GM10248 (cell line): ENCODE measurements at places on chromosomes 1 and 21.

- no peak for DNase-seq
Observed at GRCh38 chr1:39689214-39689613, 2.0 kb downstream of the HPCAL4 start.

DNA sequence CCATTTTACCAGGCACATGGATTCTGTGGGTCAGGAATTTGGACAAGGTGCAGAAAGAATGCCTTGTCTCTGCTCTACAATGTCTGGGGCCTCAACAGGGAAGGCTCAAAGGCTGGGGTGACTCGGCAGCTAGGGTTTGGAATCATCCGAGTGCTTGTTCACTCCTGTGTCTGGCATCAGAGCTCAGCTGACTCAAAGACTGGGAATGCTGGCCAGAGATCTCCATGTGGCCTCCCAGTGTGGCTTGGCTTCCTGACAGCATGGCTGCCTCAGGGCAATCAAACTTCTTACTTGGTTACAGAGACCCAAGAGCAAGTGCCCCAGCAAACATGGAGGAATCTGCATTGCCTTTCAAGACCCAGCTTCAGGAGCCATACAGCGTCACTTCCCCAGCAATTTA lies 110.5 kb downstream of the TOMM20 start:
- no peak for DNase-seq

- DNase-seq, result peak; percentile 48
Observed at GRCh38 chr1:243596431-243597062, 253.5 kb downstream of the AKT3 start.

DNA sequence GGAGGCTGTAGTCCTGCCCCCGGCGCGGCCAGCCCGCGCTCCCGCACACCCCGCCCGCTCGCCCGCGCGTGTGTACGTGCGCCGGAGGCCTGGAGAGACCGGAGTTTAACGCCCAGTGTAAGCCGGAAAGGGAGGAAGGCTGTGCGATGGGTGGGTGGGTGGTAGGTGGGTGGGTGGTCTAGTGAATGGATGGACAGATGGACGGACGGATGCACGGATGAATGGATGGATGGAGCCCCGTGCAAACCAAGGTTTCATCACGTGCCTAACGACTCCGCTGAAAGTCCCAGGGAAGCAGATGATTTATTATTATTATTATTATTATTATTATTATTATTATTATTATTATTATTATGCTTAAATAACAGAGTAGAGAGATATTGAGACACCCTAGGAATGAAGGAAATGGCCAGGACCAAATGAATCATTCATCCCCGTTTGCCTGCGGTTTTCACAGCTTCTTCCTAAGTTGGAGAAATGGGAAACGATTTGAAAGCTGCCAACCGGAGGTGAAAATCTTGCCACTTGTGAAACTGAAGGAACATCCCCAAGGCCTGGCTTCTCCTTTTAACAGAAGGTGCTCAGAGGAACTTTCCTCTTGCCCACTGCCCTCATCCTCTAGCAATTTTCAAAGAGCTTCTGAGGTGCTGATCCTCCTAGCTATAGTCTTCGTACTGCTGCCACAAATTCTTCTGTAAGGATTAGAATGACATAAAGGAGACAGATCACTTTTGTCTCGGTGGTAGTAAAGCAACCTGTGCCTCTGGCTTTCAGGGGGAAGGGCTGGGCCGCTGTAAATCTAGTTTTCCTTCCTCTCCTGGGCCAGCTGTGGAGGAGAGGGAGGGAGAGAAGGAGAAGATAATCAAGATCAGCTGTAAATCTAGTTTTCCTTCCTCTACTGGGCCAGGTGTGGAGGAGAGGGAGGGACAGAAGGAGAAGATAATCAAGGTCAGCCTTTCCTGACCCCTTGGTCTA lies 648 bp upstream of the RGS7 start:
- DNase-seq, result no peak

- no peak for DNase-seq
Observed at GRCh38 chr1:4638345-4638729, 16.1 kb upstream of the AJAP1 start.

DNA sequence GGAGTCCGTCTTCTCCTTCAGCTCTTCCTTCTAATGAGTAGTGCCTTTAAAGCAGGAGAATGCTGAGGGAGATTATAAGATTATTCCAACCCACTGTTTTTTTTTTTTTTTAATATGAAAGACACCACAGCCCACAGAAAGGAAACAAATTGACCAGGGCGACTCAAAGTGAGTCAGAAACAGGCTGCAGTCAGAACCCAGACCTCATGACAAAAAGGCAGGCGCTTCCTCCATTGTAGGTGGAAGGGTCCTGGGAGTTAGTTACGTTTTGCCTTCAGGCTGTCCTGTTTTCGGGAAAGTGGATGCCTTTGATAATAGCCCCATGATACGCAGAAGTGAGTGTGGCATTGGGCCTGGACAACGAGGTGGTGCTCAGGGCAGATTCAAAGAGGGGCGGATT lies 21.0 kb downstream of the PLXNA2 start:
- no peak for DNase-seq

DNA sequence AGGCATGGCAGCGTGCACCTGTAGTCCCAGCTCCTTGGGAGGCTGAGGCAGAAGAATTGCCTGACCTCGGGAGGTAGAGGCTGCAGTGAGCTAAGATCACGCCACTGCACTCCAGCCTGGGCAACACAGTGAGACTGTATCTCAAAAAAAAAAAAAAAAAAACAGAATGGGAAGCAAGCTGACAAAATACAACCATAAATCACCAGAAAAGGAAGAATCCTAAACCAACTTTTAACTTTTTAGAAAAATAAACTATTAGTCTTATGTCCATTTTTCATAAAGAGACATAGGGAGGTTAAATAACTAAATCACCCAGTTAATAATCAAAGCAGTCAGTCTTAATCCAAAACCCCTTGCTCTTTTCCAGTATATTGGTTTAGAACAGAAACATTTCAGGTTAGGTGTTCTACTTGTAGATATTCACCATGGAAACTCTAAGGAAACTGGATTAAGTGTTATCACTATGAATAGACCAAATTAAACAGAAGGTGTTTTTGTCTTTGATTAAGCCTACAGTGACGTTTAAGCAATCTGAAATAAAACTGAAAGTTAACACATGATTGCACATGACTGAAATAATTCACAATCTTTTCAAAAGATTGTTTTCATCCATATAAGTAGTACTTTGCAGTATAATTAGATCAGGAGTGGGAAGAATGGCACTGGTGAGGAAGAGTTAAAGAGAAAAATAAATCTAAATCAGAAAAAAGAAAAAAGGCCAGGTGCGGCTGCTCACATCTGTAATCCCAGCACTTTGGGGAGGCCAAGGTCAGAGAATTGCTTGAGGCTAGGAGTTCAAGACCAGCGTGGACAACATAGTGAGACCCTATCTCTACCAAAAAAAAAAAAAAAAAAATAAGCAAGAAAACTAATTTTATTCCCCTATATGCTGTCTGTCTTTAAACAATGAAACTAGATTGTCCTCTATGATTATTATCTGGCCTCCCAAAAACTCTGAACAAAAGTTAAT lies 9.6 kb downstream of the CDC42BPA start:
- DNase-seq, result no peak

- peak; percentile 29 for DNase-seq
Observed at GRCh38 chr21:14403681-14404318, 20.9 kb upstream of the HSPA13 start.

GRCh38 chr1:59516881-59517280 lies 220.0 kb downstream of the FGGY start:
- DNase-seq, result no peak

DNA sequence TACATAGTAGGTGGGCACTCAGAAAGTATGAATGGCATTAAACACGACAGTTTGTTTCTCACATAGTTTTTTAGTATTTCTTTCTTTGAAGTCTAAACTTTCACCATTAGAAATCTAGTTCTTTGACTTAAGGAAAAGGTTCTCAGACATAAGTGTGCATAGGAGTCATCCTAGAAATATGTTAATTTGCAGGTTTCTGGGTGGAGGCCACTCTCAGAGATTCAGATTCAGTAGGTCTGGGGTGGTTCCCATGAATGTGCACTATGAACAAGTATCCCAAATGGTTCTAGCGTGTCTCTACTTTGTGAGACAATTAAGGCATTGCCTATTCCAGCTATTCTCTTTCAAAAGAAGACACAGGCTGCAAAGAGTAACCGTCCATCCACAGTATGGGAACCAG lies 119.3 kb downstream of the NGF start:
- DNase-seq, result no peak

- DNase-seq, result peak; percentile 14
Observed at GRCh38 chr1:66533804-66534740, at the start of gene SGIP1. Gene SGIP1, plus strand, starts transcription at chr1:66534153. Its CDS starts 206 bp downstream, at chr1:66534359.

DNA sequence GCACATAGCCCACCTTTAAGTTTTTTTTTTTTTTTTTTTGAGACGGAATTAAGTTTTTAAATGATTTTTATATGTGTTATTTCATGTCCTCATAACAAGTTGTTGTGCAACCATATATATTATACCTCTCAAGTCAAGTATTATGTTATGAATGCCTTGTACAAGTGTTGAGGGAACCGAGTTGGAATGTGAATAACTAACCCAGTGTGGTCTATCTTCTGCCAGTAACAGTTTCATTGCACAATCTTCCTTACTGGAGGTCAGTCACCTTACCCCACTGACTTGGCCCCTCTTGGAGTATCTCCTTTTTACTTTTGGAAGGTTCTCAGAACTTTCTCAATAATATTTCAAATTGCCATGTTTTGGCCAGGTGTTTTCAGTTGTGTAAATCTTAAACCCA lies 201.9 kb downstream of the CACNA1E start:
- no peak for DNase-seq

GRCh38 chr1:225896494-225896893 lies 7.5 kb upstream of the LEFTY1 start:
- DNase-seq, result no peak

DNA sequence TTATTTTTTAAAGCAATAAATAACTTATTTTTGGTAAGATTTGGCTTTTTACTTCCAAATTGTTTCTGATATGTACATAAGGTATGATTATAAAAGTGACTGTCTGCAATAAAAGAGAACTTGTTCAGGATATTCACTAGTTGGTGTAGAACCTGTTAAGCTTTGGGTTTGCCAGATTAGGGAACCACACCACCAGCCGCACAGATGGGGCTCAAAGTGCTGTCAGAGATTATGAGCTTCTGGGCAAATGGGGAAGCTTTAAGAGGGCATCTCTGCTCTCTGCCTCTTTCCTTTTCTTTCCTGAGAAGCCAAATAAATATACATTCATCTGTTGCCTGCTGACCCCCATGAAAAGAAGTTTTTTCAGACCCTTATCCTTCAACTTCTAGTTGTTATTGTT lies 25.4 kb downstream of the IVNS1ABP start:
- DNase-seq, result no peak

DNA sequence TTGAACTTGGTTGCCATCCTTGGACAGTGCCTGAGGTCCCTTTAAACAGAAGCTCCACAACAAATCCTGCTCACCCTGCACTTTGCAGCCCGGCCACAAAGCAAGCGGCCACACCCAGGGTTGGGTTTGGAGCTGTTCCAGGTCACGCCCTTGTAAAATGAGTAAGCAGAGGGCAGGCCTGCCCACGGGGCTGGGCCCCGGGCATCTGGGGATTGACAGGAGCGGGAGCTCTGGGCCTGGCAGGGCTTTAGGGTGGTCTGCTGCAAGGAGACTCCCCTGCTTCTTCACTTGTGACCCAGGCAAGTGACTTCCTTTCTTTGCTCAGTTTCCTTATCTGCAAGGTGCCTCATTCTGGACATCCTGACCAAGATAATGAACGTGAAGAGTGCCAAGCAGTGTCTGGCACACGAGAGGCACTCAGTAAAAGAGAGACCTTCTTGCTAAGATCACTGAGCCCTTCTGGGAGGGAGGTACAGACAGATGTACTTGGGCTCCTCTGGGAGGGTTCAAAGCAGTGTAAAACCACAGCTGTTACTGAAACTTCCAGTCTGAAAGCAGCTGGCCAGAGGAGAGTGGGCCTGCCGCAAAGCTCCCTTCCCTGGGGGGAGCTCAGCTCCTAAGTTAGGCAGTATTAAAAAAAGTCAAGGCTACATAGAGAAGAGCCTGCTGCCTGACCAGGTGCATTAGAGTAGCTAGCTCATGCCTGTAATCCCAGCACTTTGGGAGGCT lies 2.6 kb downstream of the E2F2 start:
- peak; percentile 57 for DNase-seq

- DNase-seq, result no peak
Observed at GRCh38 chr21:28256420-28256831, 736.3 kb downstream of the LTN1 start.

DNA sequence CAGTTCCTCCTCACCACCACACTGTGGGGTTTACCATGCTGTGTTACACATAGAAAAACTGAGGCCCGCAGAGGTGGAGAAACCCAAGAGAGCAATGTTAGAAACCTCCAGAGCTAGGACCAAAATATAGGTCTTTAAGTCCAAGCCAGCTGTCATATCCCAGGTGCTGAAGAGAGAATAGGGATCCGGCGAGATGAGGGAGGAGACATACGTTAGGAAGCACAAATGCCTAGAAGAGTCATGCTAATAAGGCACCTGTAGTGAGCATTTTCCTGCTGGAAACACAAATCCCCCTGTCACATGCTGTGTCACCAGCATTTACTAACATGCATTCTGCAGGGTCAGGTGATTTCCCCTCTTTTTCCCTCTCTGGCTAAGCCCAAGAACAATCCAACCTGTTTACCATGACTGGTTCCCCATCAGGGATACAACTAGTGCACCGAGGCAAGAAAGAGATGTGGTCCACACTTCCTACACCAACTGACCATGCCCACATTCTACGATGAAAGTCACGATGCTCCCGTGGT lies 168.6 kb upstream of the CAMK1G start:
- no peak for DNase-seq

DNA sequence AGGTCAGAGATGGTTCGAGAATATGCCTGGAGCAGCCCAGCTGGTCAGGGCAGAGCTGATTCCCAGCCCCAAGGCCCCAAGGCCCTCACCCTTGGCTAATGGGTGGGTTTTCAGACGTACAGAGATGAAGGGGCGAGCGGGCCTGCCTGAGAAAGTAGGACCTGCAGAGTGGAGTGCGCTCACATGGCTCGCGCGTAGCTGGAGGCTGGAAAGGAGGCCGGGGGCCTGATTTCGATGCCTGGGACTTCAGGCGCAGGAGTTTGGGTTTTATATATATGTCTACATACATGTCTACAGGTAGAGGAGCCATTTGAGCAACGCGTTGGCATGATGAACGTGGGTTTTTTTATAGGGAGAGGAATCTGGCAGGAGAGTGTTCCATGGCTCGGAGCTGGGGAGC lies 8.9 kb downstream of the COQ8A start:
- DNase-seq, result no peak

DNA sequence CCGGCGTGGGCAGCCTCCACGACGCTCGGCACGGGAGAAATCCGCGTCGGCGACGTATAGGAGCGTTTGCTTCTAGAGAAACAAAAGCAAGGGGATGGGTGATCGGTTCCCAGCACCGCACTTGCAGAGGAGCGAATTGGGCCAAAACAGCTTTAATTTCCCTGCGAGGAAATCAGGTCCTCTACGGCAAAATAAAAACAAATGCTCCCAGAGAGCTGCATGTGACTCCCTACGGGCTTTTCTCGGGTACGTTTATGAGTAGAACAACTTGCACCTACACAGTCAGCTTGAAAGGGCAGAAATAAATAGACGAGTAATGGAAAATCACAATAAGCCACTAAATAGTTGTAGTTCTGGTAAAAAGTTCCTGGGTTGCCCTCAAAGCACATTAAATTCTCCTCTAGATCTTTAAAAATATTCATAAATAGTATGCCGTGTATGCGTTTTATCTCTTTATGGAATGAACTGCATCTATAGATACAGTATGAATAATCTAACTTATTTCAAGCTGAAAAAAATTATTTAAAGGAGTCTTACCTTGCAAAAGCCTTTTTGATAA lies 1.2 kb downstream of the NHLH2 start:
- DNase-seq, result no peak
